GM13977 (cell line): ENCODE measurements at places on chromosomes 3 and 15.

GRCh38 chr3:194487289-194488054 lies 670 bp upstream of the ATP13A3 start:
- peak; percentile 69 for DNase-seq

DNA sequence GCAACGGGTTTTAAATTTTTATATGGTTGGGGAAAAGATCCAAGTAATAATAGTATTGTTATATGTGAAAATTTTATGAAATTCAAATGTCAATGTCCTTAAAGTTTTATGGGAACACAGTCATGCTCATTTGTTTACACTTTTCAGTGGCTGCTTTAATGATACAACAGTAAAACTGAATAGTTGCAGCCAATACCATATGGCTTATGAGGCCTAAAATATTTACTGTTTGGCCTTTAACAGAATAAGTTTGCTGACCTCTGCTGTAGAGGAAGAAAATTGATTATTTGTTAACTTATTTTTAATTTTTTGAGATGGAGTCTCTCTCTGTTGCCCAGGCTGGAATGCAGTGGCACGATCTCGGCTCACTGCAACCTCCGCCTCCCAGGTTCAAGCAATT lies 44.7 kb downstream of the USP50 start:
- no peak for DNase-seq

GRCh38 chr15:79896131-79896633 lies 632 bp downstream of the MTHFS start:
- DNase-seq: peak; percentile 19

DNA sequence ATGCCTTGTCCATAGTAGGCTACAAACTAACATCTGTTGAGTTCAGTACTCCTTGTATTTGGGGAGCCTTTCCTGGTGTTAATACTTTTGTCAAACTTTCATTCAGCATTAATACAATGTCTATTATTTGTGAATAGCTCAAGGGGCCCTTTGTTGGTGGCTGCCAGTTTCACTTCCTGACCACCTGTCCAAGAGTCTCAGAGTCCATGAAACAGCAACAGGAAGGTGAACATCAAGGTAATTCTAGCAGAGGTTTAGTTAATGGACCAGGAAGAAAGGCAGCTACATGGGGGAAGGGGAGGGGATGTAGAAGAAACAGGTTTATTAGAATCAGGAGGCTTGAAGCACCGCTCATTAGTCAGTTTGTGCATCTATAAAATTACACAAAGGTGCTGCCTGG lies 386.9 kb downstream of the PDCD6IP start:
- DNase-seq: no peak
